ENCODE measurements at places on chromosomes 11 and 22.
A peak's percentile ranks its signal among the peaks of the same experiment; 100 is the strongest.

DNA sequence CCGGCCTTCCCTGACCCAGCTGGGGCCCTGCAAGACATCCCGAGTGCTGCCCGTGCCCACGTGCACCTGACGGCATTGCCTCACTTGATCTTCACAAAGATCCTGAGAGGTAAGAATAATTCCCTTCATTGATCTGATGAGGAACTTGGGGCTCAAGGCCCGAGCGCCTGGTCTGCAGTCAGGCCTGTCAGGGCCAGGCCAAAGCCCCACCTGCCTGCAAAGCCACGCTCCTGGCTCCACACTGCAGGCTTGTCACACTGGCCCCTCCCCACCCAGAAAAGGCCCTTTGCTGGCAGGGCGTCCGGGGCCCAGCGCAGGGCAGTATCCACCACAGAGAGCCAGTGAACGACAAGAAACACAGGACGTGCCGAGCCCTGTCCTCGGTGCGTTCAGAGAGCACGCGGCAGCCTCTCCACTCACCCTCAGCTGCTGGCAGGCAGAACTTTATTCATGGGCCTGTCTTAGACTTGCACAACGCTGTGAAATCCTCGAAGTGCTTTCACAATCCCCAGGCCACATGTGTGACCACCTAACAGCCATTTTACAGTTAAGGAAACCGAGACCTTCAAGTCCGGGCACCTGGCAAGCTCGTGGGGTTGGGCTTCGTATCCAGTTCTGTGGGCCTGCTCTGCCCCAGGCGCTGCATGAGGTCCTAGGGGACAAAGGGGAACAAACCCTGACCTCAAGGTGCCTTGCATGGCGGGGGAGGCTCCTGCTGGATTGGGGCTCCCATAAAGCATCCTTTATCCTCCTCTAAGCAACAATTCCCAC, 14.8 kb downstream of the KIAA0930 start:
- DNase-seq, result peak; percentile 50

DNA sequence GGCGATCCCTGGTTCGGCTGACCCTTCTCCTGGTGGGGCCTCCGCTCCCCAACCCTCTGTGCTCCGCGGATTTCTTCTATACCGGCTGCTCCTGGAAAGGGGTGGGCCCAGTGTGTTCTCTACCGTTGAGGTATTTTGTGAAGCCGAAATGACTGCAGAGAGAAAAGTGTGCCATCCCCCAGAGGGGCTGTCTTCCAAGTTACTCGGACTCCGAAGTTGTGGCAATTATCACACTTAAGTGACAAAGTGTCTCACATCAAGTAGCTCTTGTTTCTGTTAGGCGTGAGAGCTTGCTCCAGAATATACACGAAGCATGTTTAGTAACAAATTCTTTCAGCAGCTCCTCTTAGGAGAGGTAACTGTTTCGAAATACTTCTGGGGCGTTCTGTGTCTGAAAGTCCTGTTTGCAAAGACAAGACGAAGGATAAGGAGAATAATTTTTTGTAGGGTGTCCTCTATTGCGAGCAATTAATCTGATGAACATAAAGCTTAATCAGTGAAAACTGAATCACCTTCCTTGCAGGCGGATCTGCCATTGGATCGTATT, 434 bp downstream of the XPNPEP3 start:
- no peak for DNase-seq

- DNase-seq, result no peak
Observed at GRCh38 chr11:47360341-47360740, 7.8 kb upstream of the MYBPC3 start.

GRCh38 chr22:30205281-30206115, 41.1 kb downstream of the LIF start:
- DNase-seq, result no peak

DNA sequence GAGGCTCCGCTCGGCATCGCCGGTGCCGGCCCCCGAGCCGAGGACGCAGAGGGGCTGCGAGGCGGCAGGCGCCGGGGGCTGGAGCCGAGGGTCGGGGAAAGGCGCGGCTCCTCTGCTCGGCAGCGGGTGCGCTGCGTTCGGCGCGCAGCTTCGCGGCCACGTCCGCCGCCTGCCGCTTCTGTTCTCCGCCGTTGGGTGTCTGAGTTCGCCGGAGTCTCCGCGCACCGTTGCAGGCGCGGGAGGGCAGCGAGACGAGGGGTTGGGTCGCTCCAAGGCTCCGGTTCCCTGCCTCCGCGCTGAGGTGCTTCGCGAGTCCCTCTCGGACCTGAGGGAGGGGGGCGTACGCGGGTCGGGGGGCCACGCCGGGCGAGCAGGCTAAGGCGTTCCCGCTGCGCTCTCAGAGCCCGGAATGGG, 347 bp downstream of the MN1 start:
- DNase-seq, result no peak

- DNase-seq, result no peak
Observed at GRCh38 chr22:33314316-33314715, 256.1 kb upstream of the SYN3 start.

DNA sequence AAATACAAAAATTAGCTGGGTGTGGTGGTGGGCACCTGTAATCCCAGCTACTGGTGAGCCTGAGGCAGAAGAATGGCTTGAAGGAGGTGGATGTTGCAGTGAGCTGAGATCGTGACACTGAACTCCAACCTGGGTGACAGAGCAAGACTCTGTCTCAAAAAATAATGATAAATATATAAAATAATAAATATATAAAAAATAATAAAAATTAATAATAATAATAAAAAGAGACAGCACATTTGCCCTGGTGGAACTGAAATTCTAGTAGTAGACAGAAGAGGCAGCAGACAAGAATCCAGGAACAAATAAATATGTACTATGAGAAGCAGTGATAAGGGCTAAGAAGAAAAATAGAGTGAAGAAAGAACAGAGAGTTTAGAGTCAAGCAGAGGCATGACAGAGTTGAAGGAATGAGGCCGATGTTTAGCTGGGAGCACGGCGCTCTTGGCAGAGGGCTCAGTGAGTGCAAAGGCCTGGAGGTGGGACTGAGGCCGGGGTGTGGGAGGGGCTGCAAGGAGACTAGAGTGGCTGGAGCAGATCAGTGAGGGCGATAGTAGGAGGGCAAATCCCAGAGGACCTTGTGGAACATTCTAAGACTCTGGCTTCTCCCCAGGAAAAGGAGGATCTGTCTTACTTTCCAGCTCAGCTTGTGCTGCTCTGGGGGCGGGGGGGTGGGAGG, 410.3 kb downstream of the MN1 start:
- no peak for DNase-seq

- no peak for DNase-seq
Observed at GRCh38 chr11:47345890-47346563, 6.5 kb downstream of the MYBPC3 start.

- no peak for DNase-seq
Observed at GRCh38 chr11:16040151-16040550, 316.2 kb downstream of the SOX6 start.

DNA sequence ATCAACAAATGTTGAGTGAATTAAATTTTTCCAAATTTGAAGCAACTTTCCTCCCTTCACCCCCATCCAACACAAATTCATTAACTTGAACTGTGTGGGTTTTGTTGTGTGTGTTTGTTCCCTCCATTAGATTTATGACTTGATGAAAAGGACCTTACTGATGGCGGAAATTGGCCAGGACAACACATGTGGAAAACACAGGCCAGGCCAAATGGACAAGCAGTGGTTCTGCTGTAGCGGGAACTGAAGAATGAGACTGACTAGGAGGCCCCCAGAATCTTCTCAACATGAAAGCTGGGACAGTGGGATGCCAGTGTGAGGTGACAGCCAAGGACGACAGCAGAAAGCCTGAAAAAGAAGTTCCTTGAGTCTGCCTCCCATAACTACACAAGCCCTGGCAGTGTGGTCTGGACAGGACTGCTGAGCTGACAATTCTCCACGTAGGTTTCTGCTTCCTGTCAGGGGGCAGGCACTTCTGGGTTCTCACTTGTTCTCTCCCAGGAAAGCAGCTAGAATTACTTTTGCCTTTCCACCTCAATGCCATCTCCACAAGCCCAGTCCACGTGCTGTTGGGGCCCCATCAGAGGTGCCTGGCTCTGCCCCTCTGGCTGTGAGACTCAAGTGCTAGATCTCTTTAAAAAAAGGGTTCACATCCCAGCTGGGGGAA, 94.3 kb downstream of the ETS1 start:
- DNase-seq, result peak; percentile 27

- DNase-seq, result no peak
Observed at GRCh38 chr11:45391168-45391850, 105.2 kb upstream of the SYT13 start.

GRCh38 chr11:70816156-70816678, 417.9 kb downstream of the CTTN start:
- DNase-seq, result no peak

- DNase-seq, result no peak
Observed at GRCh38 chr11:121552154-121552553, 99.4 kb upstream of the SORL1-AS1 start.

- DNase-seq, result no peak
Observed at GRCh38 chr11:34564406-34564805, 50.8 kb upstream of the ELF5 start.

DNA sequence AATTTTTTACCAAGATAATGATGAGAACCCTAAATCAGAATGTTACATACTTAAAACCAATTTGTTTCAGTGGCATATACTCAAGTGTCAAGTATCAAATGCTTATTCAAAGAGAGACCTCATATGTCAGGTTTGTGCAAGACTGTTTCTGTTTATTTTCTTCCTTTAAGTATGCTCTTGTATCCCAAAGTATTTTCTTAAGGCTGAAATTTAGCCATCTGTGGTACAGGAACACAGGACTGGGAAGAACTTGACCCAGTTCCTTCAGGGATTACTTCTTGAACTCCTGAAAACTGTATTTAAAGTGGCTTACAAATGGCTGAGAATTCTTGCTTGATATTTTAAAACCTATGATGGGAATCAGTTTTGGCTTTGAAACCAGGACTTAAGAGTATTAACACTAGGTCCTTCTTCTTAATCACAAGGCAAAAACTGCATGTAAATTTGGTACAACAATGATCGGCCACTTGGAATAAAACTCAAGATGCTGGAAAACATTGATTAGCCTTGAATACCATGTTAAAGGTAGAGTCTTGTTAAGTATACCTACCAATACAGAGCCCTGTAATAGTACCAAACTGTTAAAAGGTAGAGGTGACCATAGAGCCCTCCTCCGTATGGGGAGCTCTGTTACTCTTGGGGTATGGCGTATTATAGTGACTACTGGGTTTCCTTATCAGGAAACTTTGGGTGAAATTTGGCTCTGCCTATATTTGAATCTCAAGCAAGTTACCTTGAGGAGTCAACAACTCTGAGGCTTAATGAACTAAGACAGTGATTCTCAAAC, 95.9 kb downstream of the BLID start:
- DNase-seq, result no peak

DNA sequence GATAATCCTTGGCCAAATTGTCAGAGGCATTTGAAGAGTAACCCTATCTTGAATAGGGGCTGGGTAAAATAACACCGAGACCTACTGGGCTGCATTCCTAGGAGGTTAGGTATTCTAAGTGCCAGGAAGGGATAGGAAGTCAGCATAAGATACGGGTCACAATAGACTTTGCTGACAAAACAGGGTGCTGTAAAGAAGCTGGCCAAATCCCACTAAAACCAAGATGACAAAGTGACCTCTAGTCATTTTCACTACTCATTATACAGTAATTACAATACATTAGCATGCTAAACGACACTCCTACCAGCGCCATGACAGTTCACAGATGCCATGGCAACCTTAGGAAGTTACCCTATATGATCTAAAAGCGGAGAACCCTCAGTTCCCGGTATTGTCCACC, 964 bp upstream of the REXO2 start:
- DNase-seq, result no peak

- no peak for DNase-seq
Observed at GRCh38 chr11:120024586-120024985, 113.3 kb downstream of the TRIM29 start.

- no peak for DNase-seq
Observed at GRCh38 chr11:30128269-30128932, 102.4 kb upstream of the FSHB start.

GRCh38 chr22:48697223-48697622, 1130.5 kb downstream of the BRD1 start:
- DNase-seq, result no peak

- DNase-seq, result no peak
Observed at GRCh38 chr11:108804511-108804910, 139.6 kb downstream of the DDX10 start.

DNA sequence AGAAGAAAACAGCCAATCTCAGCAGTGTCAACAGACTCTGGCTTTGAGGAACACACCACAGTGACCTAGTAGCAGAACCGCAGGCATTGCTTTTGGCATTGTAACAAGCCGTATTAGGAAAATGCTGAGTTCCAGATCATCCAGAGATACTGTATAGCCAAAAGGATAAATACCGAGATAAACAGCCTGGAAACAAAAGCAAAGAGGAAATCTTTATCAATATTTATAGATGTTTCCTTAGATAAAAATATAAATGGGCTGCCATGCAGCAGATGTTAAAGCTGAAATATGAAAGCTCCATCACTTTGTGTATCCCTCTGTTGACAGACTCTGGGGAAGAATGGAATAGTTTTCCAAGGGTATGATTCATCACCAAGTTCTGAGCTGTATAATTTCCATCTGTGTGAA, 98.9 kb upstream of the TP53AIP1 start:
- no peak for DNase-seq

GRCh38 chr11:64841592-64842365, 2.7 kb downstream of the CDC42BPG start:
- no peak for DNase-seq

DNA sequence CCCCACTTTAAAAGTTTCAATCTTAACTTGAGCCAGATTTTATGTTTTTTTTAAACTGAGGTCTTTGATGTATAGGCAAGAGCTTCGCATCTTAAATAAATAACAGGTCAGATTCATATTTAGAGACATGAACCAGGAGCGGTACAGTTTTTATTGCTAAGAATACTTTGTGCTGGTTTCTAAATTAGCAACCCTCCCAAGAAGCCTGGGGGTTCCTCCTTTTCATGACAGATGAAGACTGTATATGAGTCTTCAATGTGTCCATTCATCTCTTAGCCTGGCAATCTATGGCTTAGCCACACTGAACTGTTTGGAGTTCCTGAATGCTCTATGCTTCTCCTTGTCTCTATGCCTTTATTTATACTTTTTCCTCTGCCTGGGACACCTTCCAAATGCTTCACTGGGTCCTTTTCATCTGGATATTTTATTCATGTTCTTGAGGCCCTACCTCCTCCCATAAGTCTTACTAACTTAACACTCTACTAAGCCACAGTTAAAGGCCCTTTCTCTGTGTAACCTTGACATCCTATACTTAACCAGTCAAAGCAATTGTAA, 338.6 kb downstream of the INSC start:
- no peak for DNase-seq

- DNase-seq, result no peak
Observed at GRCh38 chr22:20299746-20300136, 20.1 kb downstream of the DGCR6L start.

- no peak for DNase-seq
Observed at GRCh38 chr11:105149477-105149876, 9.9 kb upstream of the CARD18 start.

Data from CD4-positive, alpha-beta T cell treated with Interferon gamma for 1 hour (primary cell).